Activated CD8-positive, alpha-beta memory T cell treated with anti-CD3 and anti-CD28 coated beads, Interleukin-2, amount 10 ng/mL, durations not matched to agents 7 days and 5 days (primary cell): ENCODE measurements at places on chromosomes 16 and 17.

GRCh38 chr17:78226759-78227454 lies 4.5 kb upstream of the TMEM235 start:
- DNase-seq, result no peak

DNA sequence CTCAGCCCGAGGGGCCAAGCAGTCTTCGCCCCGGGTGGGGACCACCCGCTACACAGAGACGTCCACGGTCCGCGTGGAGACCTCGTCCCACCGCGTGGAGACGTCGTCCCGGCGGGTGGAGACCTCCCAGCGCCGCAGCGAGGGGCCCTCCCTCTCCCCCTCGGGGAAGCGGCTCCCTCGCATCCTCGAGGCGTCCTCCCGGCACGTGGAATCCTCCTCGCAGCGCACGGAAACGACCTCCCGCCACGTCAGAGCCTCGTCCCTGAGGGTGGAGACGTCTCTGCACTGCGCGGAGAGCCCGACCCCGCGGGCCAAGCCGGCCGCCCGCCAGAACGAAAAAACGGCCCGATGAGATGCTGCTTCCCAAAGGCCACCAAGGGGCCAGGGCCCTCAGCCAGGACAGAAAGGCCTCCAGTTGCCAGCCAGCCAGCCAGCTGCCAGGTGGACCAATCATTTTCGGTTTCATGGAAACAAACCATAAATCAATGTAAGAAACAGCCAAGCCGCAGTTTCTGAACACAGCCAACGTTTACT lies 424 bp downstream of the C17orf100 start:
- peak; percentile 59 for DNase-seq

DNA sequence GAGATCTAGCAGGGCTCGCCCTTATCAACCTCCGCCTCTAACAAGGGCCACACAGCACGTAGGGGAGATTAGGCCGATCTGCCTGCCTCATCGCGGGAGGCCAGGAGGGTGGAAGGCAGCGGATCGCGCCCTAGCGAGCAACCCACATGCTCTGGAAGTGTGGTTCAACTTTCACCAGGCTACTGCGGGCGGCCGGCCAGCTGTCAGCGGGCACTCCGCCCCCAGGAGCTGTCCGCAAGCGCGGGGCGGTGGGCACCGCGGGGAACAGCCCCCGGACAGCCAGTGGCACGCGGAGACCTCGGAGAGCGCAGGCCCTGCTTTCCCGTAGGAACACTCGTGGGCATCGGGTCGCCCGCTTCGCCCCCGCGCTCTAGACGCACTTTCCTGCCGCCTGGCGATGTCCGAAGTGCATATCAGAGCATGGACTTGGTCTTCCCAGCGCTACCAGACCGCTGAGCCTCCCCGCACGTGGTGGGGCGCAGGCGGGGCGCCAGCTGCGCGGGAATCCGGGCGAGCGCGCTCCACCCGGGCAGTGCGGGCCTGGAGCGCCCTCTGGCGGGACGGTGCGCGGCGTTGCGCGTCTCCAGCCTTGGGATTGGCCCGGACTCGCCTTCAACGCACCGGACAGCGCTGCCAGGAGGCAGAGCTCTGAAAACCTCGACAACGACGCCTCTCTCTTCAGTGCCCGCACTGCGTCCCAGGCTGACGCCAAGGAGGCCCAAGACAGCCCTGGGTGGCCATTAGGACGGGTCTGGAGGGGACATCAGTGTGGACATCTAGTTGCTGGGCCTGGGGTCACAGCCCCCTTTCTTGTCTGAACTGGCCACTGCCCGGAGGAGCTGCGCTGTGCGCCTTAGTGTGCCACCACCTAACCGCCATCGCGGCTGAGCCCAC lies 3.6 kb upstream of the ZNHIT3 start:
- peak; percentile 87 for DNase-seq

DNA sequence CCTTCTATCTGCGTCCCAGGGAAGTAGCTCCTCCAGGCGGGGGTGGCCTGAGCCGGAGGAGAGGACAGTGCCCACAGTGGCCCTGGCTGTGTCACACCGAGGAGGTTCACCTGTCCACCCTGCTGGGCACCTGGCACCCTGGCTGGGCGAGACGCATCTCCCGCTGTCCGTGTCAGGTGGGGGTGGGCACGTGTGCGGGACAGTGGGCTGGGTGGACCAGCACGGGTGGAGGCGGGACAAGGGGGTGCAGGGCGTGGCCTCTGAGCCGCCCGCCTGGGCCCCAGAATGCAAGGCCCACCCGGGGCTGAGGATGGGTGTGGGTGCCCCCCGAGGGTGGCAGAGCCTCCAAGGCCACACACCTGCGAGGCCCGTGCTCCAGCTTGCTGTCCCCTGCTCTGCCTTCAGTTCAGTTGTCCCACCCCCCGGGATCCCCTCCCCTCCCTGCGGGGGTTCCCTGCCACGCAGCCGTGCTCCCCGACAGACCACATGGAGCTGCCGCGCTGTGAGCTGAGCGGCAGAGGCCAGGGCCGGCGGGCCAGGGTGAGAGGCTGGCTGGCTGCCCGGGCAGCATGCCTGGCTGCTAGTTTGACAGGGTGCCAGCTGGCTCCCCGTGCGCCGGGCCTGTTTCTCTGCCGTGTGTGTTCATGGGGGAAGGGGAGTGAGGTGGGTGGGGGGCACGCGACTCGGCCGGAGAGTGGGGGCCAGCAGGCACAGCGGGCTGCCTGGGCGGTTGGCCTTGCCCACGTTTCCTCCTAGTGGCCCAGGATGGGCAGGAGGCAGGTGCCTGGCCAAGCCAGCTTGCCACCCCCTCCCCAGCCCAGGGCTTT lies 33.9 kb downstream of the BAHCC1 start:
- no peak for DNase-seq

- DNase-seq, result peak; percentile 66
Measured at GRCh38 chr17:78993241-78993956, 13.7 kb upstream of the LGALS3BP start.

DNA sequence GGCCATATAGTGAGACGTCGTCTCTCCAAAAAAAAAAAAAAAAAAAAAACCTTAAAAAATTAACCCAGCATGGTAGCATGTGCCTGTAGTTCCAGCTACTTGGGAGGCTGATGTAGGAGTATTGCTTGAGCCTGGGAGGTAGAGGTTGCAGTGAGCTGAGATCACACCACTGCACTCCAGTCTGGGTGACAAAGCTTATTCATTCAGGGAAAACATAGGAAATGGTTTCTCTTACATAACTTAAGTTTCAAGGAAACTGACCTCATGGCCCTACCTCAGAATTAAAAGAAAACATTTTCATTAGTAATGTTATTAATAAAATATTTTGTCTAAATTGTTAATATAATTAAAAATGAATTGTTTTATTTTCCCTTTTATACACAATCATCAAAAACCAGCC lies 31.4 kb downstream of the COG1 start:
- DNase-seq, result no peak

GRCh38 chr16:86580791-86581170 lies 2.4 kb downstream of the FOXL1 start:
- no peak for DNase-seq

GRCh38 chr17:31690151-31690551 lies 168.9 kb downstream of the COPRS start:
- DNase-seq, result no peak

- no peak for DNase-seq
Measured at GRCh38 chr16:19601083-19601976, 45.8 kb downstream of the VPS35L start.

GRCh38 chr16:14487579-14487978 lies 142.5 kb downstream of the PARN start:
- no peak for DNase-seq

GRCh38 chr16:82639666-82640336 lies 13.0 kb downstream of the CDH13 start:
- peak; percentile 66 for DNase-seq

DNA sequence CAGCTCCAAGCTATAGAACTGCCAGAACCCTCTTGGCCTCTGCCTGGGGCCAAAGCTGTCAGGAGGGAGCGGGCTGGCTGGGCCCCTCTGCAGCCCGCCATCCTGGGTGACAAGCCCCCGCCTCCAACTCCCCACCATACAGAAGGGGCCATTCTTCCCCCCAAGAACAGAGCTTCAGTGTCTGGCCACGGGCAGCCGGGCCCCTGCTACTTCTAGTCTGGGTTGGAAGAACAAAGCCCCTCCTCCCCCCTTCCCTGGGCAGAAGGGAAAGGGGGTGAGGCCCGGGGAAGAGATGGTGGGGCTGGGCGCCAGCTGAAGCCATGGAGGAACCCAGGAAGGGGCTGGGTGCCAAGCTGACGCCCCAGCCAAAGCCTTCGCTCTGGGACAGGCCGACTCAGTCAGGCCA lies 9.0 kb downstream of the NAT9 start:
- no peak for DNase-seq

DNA sequence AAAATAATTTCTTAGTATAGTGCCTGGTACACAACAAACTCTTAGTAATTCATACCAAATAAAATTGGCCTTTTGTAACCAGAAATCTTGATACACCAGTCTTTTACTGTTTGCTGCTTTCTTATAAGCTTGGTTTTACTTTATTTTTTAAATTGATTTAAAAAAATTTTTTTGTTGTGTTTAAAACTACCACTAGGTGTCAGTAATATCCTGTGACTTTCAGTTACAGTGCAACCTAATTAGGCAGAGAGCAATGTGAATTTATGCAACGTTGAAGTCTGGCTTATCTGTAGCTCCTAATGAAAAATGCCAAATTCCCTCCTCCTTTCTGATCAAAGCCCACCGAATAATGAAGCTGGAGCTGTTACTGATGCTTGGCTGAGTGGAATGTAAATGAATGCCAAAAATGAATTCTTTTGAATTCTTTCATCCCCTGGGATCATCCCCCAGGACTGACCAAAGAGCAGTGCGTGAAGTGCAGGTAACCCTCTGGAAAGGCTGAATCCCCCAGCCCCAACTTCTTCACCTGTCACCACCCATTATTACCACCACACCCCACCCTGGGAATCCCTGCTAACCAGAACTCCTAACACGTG lies 3.8 kb downstream of the ERCC4 start:
- DNase-seq, result no peak

DNA sequence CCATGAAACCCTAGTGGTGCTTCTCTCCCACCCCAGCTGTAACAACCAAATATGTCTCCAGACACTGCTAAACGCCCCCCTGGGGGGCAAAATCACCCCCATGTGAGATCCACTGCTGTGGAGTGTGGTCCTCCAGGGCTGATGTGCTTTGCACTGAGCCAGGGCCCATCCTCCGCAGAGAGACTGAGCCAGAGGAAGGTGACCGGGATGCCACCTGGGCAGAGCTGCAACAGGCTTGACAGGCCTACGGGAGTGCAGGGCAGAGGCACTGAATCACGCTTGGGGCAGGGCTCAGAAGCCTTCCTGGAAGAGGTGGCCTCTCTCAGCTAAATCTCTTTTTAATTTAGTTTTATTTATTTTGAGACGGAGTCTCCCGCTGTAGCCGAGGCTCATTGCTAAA lies 4.4 kb downstream of the GJD3 start:
- no peak for DNase-seq

- no peak for DNase-seq
Measured at GRCh38 chr16:55655381-55655896, 349 bp upstream of the SLC6A2 start.

- peak; percentile 68 for DNase-seq
Measured at GRCh38 chr16:57589374-57589773, 39.1 kb upstream of the ADGRG1 start.

- no peak for DNase-seq
Measured at GRCh38 chr16:75803753-75804152, 77.5 kb upstream of the CPHXL start.

- DNase-seq, result no peak
Measured at GRCh38 chr16:85192238-85193114, 80.2 kb upstream of the CIBAR2 start.

DNA sequence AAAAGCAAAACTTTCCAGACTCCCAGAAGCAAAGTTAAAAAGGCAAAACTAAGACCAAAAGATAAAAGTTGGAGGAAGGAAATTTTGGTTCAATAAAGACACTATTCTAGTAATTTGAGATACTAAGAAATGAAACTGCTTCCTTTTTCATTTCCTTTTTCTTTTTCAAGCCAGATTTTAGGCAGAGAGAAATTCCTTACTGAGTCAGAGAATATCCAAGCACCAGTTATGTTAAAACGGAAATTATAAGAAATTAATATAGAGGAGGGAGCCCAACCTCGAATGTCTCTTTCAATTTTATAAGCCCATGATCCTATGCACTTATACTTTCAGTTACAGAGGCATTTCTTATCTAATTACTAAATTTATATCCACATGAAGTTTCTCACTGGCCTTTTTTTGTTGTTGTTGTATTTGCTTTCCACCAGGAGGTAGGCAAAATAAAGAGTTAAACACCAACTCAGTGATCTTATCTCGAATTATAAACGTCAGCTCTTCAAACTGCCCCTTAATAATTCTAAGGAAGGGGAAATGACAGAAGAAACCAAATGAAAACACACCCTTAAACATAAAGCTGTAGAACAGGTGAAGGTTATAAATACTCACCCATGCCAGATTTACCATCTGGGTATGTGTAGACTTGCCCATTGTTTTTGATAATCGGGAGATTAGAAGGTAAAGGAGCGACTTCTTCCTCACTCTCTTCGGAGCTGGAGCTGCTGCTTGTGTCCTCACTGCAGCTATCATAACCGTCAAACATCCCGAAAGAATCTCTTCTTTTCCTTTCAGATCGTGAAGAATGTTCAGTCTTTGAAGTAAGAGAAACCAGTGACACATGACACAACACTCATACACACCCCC lies 35.2 kb downstream of the MBTD1 start:
- DNase-seq, result no peak

DNA sequence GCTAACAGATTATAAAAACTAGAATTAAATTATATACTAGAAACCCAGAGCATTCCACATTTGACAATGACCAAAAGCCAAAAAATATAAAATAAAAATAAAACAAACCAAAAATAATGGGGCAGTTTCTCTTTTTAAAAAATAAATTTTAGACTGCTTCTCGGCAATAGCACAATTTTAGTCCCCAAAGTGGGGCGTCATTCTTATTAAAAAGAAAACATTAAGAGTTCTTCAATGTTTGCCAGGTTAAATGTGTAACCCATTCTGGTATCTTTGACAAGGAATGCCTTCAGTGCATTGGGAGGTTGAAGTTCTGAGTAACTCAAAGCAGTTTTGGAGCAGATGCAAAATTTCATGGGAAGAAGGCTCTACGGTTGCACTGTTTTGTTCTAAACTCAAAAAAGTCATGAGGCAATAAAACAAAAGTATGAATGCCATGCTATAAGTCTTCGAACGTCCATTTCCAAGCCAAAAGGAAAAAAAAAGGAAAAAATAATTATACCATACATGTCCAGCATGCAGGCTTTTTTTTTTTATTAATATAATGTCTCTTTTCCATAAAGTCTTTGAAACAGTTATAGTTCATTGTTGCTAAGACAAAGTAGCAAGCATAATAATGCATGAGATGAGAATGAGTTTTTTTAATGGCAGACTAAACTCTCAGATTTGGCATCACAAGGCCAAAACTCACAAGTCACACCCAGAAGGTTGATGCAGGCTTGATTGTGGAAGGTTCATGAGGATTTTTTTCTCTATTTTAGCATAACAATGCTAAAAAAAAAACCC lies 3.1 kb downstream of the MAF start:
- no peak for DNase-seq

DNA sequence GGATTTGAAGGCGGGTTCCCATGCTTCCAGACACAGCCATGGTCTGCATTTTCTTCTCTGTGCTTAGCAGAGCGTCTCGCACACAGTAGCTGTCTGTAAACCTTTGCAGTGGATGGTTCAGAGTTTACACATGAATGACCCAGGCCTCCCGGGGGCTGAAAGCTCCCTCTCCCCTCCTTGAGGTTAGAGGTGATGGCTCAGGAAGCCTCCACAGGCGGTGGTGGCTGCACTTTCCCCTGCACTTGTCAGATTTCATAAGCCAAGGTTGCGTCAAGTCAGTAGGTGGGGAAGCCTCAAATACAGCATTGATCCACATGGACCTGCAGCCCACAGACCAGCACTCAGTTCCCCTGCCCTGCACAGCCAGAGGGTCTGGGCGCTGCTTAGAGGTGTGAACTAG lies 211.9 kb downstream of the KATNIP start:
- DNase-seq, result no peak
